ENCODE measurements at places on chromosomes 16 and 17.

GRCh38 chr16:74455213-74455612 is 33.9 kb upstream of the CLEC18B start:
- DNase-seq: no peak

GRCh38 chr17:77400445-77400870 is 259.7 kb downstream of the SEC14L1 start:
- DNase-seq: peak; percentile 81

DNA sequence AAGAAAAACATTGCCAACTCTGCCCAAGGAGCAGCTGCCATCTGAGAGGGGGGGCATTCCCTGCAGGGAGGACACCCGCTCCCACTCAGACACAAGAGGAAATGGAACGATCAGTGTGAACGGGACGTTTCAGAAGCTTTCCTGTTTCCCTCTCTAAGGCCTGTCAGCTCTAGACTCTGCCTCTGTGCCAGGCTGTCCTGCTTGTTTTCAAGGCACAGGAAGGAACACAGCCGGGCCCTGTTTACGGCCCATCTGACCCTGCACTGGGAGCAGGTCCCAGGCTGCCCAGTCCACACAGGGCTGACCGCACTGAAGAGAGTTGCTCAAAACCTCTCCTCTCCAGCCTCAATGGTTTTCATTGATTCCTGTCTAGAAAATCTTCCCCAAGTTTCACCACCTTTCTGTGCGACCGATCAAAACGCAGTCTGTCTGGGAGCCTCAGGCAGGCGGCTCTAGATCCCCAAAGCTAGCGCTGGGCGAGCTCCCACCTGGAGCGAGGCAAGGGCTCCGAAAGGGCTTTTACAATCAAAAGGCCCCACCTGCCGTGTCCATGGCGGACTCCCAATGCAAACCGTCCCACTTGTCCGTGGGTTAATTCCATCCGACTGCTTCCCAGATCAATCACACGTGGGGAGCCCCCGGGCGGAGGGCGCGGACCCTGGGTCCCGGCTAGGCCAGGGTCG is 1.5 kb downstream of the PIEZO1 start:
- DNase-seq: no peak

GRCh38 chr16:81711657-81712319 is 67.3 kb upstream of the PLCG2 start:
- DNase-seq: no peak

GRCh38 chr17:68161644-68162428 is 86.0 kb upstream of the AMZ2 start:
- DNase-seq: no peak
